ENCODE measurements at places on chromosomes 13 and 19.

DNA sequence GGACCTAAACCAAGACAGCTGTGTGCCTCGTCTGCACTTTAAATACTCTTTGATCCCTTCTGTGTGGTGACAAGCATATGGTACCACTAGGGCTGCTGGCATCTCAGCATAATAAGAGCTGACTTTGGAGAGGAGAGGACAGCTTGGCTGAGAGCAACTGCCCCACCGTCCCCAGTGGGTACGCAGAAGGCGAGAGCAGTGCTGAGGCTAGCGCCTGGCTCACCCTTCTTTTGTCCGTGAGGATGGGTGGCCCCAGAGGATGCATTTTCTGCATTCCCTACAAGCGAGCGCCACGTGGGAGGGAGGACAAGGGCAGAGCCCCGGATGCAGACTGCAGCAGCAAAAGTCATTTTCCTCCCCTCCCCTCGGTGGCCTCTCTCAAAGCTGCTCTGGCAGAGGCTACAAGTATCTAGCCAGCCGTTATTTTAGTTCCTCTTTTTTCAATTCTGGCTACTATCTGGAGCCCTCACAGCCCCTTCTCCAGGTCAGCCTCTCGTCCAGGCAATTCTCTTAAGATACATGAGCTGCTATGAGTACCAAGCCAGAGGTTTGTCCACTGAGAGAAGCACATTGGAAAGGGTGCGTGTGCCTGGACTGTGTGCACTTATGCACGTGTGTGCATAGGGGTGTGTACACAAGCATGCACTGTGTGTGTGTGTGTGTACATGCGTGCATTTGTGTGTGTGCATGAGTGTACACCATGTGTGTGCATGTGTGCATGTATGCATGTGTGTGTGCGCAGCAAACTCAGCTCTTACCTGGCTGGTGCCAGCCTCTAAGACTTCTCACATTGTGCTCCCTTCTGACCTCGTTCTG is 51.3 kb downstream of the RAB20 start:
- DNase-seq, result no peak

DNA sequence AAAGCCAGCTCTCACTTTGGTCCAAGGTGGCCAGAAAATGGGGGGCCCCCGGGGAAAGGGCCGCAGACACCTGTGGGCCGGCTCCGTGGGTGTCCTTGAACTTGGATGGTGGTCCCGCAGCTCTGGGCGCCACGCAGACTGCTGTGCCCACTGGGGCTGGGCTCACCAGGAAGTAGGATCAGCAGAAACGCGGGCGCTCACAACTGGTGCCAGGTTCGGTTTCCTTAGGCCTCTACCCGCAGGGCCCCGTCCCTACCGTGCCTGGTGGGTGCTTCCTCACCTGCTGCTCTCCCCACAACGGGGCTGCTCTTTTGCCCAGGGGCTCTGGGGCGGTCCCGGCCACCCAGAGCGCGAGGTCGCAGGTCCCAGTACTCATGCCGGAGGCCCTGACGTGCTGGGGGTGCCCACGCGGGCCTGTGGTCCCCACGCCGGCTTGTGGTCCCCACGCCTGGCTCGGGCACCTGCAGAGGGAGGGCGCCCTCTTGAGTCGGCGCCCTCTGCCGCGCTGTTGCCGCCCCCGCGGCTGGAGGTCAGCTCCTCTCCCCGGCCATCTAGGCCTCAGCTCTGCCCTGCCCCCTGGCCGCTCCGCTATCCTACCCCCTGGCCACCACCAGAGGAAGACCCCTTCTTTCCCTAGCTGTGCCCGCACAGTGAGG is 1303.6 kb downstream of the UQCRFS1 start:
- no peak for DNase-seq

DNA sequence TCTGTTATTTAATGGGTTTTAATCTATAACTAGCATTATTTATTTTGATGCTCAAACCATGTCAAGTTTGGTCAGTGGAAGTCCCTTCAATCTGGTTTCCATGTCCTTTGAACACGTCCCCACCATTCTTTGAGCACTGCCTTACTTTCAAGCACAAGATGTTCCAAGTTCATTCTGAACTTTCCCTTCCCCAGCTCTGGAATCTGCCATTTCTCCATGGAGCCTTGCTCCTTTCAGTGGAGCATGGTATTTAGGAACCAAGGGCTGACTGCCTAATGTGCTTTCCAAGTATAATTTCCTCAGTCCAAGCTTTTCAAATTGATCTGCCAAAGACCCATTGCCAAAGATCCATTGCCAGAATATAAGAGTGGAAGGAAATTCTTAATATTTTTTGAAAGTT is 1.1 kb upstream of the ZNF546 start:
- DNase-seq, result no peak

DNA sequence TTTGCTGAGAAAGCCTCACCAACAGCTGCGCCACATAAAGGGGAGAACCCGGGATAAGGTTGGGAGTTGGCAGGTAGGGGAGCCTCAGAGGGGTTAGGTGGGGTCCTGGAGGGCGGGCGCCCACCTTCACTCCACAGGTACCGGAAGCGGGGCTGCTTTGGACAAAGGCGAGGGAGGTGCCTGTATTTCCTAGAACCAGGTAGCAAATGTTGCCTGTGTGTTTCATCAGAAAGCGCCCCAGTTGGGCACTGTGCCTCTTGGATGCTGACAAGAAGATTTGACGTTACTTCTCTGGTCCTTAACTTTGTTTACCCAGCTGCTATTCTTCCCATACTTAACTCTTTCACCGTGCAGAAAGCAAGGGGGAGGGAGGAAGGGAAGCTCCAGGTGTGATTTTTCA is 278.9 kb downstream of the ZNF536 start:
- DNase-seq, result no peak

DNA sequence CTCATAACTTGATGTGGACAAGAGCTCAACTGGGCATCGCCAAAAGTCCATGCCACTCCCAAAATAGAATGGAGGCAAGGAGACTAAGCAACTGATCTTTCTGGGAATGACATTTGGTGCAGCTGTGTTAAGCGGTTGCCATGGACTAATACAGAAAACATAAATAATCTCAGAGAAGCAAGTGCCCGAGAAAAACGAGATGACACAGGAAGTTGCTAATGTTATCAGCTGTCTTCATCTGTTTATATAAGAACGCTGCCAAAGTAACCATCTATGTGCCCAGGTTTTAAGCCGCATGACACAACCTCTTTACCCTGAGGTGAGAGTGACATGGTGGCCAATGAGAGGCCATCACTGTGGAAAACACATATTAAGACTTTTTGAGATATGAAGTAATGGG is 54.9 kb upstream of the SACS start:
- no peak for DNase-seq

- DNase-seq, result no peak
These were observed 15.6 kb upstream of the NBEA start for GRCh38 chr13:34926508-34926907.

DNA sequence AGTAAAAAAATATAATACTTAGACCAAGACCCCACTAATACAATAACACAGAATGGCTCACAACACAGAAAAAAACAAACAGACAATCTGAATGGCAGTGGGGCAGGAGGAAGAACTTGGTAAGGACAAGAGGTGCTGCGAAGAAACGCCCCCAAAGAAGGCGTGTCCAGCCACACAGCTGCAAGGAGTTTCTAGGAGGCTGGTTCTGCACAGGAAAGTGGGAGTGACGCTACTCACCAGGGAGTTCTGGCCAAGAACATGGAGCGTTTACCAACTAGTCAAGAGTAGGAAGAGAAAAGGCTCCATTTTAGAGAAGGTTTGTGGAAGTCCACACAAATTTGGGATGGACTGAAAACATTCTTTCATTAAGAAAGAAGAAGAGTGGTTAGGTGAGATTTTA is 95.3 kb upstream of the SLC15A1 start:
- no peak for DNase-seq

- no peak for DNase-seq
These were observed 147.2 kb upstream of the KLHL1 start for GRCh38 chr13:70255406-70255991.

- DNase-seq, result no peak
These were observed 152.3 kb downstream of the DLEU7 start for GRCh38 chr13:50691176-50691680.

- no peak for DNase-seq
These were observed 187.0 kb upstream of the EDNRB start for GRCh38 chr13:78105656-78106055.

- no peak for DNase-seq
These were observed 8.5 kb downstream of the SPATA13 start for GRCh38 chr13:24168979-24169378.

DNA sequence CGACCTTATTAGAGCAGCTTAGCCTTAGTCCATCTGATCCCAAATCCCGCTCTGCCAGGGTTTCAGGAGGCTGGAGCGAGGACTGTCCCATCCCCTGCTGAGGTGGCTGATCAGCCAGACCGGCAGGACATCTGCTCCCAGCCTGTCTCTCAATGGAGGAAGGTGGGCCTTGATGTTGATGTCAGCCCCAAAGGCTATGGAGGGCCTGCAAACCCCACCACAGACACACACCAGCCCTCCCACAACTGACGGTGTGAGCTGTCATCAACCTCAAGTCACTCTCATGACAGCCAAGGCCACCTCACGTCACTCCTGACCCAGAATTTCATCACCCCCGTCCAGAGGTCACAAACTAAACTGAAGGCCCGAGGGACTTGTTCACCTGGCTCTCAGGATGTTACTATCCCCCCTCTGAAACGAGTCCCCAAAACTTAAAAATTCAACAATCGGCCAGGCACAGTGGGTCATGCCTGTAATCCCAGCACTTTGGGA is 25.5 kb downstream of the RHPN2 start:
- no peak for DNase-seq

GRCh38 chr13:75154331-75154730 is 327.6 kb downstream of the TBC1D4 start:
- DNase-seq, result no peak

DNA sequence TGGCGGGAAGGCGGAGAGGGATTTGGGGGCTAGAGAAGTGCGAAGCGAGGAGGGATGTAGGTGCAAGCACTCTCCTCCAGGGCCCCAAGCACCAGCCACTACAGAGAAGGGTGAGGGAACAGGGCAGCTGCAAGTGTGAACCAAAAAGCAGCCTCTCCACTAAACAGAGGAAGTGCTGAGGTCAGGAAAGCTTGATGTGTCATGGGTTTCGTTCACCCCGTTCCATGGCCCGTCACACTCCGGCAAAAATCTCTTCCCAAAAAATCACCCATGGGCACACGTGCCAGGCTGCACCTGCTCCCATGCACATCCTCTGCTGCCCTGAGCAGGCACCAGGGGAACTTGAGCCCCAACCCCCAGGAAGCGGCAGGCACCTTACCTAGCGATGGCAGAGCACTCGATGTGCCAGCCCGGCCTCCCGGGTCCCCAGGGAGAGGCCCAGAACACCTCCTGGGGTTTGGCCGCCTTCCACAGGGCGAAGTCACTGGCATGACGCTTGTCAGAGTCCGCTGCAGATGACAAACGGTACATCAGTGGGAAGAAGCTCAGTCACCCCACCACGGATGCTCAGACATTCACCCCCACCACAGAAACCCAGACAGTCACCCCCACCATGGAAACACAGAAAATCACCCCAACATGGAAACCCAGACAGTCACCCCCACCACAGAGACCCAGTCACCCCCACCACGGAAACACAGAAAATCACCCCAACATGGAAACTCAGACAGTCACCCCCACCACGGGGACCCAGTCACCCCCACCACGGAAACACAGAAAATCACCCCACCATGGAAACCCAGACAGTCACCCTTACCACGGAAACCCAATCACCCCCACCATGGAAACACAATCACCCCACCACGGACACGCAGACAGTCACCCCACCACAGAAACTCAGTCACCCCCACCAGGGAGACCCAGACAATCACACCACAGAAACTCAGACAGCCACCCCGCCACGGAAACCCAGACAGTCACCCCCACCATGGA is 29.0 kb downstream of the CARS2 start:
- no peak for DNase-seq

- no peak for DNase-seq
These were observed 60.4 kb downstream of the ADGRE1 start for GRCh38 chr19:6947745-6948144.

- no peak for DNase-seq
These were observed 64.1 kb downstream of the ZNF429 start for GRCh38 chr19:21569494-21569865.

DNA sequence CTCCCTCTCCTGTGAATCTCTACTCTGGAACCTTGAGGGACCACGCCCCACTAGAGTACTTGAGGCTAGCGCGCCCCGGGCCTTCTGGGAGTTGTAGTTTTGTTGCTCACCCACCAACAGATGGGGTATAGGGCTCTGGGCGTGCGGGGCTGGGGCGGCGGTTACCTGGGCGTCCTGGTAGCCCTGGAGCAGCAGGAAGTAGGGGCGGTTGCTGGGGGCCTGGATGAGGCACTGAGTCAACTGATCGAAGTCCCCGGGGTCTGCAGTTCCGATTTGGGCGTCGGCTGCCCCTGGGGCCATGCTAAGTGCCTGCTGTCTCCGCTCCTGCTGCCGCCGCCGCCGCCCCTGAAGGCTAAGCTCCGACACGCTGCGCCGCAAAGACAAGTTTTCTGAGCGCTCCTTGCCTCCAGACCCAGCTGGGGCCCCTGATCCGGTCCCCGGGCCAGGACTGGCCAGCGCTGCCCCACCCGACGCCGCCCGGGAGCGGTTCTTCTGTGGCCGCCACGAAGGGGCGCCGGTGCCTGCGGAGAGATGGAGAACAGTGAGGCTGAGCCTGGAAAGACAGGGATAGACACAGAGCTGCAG is 5.3 kb downstream of the RASIP1 start:
- DNase-seq, result no peak

DNA sequence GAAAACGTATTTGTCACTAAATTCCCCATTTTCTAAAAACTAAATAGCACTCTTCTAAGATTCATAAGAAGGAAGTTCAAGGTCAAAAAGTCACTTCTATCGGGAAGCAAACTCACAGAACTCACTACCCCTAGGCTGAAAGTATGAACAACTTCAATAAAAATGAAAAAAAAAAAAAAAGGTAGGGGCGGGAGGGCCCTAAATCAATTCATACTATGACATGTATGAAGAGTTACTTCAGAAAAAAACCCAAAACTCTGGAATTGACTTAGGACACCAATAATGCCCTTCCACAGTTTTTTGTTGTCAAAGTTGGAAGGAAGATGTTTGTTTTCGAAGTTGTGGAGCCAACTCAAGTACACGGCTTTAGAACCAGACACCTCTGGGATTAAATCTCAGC is 1.1 kb downstream of the SUCLA2 start:
- DNase-seq, result no peak

DNA sequence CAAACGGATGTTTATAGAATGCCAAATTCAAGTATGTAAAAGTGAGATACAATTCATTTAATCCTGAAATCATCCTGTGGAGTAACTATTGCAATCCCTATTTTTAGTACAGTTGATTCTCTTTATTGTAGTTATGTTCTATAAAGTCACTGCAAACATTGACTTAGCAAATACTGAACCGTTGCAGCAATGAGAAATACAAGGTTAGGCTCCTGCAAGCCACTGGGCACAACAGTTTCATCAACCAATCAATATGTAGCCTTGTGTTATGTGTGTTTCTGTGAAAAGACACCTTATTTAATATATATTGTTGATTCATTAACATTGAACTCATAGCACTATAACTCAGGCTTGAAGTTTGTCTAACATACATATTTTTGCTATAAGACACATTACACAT is 174.4 kb downstream of the DCT start:
- no peak for DNase-seq

GRCh38 chr13:40228990-40229389 is 437.5 kb downstream of the FOXO1 start:
- DNase-seq, result no peak
